Stimulated activated CD4-positive, alpha-beta T cell treated with anti-CD3 and anti-CD28 coated beads, Interleukin-15, amount 100 ng/mL, for 1 hour (primary cell): ENCODE measurements at places on chromosomes 12 and 14.

- no peak for DNase-seq
These were observed 12.2 kb downstream of the UBR7 start for GRCh38 chr14:93219103-93219726.

GRCh38 chr14:62084020-62084419 is 321.8 kb downstream of the SNAPC1 start:
- no peak for DNase-seq

GRCh38 chr14:32375663-32376062 is 46.6 kb downstream of the AKAP6 start:
- no peak for DNase-seq

DNA sequence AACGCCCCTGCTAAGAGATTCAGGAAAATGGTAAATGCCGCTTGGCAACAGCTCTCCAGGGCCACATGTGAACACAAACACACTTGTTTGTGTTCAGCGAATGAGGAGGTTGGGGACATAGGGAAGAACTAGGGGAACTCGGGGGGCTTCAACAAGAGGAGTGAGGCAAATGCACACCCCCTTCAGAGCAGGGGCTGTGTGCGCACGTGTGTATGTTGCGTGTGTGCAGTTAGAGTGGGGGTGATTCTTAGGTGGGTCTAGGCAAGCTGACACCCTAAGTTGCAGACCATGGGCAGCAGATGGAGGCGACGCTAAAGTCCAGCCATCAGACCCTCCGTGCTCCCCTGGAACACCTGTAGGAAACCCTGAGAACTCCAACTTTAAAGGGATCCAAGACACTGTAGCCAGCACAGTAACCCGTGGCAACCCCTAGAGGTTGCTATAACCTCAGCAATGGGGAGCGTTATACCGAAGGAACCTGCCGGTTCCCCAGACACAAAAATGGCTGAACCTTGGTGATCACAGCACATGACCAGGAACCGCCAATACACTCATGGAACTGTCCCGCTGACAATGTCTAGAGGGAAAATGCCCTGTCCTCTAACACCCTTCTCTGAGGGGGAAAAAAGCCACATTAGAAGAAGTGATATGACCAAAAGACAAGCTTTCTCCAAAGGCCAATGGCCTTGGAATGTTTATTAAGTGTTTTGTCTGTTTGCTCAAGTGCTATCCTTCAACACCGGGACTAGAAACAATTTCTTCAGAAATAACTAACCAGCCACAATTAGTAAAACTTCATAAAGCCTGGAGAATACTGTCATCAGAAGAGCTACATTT is 86.5 kb upstream of the CEP83 start:
- no peak for DNase-seq

GRCh38 chr14:56996721-56997399 is 186.6 kb upstream of the OTX2 start:
- no peak for DNase-seq

GRCh38 chr12:115070313-115070712 is 386.3 kb upstream of the TBX3 start:
- DNase-seq = no peak

DNA sequence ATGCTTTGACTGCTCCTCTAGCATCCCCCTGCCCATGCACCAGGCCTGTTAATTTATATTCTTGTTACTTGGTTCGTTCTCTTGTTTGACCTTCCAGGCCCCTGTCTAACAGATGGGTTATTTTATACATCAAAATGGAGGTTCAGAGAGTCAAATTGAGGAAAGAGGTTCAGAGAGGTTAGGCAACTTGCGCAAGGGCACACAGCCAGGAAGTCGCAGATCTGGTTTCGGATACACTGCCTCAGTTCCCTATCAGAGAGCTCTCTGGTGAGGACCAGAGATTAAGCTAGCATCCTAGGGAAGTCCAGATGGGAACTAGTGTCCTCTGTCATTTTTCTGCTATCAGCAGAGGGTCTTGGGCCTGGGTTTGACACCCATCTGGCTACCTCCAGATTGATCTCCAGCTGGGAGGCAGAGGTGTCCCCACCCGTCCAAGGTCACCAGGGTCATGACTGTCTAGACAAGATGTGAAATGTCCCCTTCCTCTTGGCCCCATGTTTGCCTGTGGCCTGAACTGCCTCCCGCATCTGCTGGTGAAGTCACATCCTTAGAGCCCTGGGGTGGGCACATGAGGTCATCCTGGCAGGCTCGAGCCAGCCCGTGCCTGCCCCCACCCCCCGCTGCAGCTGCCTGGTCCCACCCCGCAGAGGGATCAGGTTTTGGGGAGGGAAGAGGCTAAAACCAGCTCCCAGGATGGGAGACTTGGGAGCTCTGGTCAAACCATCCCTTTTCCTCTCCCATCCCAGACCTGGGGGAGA is 84.3 kb upstream of the NCOR2 start:
- no peak for DNase-seq

- no peak for DNase-seq
These were observed 619 bp downstream of the ERC1 start for GRCh38 chr12:991350-992333.

DNA sequence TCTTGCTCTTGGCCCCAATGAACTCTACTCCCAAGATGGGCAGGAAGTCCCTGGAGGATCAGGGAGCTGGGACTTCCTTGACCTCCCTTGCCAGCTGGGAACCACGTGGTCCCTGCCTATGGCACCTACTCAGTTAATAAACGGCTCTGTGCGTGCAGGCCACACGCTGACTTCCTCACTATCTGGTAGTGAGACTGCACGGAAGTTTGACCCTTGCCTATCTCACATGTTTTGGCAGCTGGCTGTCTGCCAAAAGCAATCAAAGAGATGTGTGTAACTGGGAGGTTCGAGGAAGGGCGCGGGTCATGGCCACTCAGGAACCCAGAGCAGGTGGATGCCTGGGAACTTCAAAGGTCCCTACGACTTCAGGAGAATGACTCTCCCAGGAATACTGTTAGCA is 57.9 kb downstream of the RFLNA start:
- no peak for DNase-seq

- no peak for DNase-seq
These were observed 8.5 kb upstream of the DACT1 start for GRCh38 chr14:58629281-58629680.

DNA sequence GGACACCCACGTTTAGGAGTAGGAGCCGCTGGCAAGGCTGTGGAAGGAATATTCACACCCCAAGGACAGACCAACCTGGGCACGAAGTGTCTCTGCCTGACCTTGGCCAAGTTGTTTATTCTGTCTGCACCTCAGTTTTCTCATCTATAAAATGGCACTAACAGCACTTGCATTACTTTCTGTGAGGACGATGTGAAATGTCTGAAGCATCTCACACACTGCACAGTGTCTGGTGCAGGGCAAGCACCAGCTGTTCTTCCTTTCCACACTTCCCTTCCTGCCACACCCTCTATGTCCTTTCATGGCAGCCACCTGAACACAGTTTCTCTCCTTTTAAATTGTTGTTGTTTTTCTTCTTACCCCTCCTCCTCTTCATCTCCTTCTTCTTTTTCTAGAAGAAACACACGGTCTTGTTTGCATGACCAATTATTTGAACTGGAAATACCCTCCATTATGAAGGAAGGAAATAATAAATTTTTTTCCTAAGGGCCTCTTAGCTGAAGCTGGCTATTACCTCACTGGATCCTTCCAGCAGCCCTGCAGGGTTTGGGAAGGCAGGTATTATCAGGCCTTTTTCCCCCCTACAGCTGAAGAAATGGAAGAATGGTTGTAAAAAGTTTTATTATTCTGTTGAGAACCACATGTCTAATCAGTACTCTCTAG is 42.9 kb upstream of the ATP23 start:
- DNase-seq = no peak

DNA sequence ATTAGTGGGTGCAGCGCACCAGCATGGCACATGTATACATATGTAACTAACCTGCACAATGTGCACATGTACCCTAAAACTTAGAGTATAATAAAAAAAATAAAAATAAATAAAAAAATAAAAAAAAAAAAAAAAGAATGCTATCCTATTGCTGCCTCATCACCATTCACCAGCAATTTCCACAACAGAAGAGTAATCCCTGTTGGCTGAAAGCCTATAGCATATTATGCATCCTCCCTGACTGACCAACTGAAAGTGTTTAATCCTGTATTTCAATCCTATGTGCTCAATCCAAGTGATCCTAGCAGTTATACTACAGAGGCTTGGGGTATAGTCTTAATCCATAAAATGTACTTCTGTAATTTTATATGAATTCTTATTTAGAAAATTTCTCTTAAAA is 18.5 kb downstream of the DICER1 start:
- DNase-seq = no peak

DNA sequence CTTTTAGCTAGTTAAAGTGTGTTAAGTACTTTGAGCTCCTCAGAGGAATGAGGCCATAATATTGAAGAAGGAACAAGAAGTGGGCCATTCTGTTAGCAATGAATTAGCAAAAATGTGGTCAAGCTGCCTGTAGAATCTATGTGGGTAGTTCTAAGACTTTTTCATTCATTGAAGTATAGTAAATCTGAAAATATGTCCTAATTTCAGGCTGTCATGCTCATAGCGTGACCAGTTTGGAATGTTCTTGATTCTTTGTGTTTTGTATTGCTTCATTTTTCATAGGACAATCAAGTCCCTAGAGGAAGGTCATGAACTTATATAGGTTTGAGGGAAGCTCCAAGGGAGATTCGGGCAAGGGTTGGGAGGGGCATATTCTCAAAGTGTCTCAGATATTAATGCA is 11.4 kb downstream of the ATP23 start:
- no peak for DNase-seq

GRCh38 chr12:91441993-91442952 is 259.7 kb upstream of the DCN start:
- DNase-seq = no peak

DNA sequence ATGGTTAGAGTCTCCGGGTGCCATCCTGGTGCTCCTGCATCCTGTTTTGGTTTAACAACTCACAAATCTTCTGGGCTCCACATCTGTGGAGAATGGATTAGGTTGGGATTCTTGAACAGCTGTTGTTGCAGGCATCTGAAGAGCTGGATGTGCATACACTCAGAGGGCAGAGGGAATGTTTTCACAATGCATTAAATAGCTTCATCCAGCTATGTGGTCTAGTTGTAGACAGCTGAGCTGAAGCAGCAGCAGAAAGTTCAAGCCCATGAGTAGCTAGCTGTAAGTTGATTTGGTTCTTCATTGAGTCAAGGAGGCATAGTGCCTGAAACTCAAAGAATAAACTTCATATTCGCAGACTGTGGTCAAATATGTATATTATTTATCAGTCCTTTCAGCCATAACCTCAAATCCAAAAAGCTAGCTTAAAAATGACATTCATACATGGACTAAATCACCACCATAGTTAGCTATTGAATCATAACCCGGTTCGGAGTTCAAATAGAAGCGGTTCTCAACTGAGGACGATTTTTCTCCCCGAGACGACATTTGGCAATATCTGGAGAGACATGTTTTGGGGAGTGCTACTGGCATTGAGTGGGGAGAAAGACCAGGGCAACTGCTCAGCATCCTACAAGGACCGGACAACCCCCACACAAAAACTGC is 858 bp upstream of the ANKRD13A start:
- no peak for DNase-seq

GRCh38 chr12:122928404-122929147 is 32.7 kb upstream of the VPS37B start:
- DNase-seq = no peak

DNA sequence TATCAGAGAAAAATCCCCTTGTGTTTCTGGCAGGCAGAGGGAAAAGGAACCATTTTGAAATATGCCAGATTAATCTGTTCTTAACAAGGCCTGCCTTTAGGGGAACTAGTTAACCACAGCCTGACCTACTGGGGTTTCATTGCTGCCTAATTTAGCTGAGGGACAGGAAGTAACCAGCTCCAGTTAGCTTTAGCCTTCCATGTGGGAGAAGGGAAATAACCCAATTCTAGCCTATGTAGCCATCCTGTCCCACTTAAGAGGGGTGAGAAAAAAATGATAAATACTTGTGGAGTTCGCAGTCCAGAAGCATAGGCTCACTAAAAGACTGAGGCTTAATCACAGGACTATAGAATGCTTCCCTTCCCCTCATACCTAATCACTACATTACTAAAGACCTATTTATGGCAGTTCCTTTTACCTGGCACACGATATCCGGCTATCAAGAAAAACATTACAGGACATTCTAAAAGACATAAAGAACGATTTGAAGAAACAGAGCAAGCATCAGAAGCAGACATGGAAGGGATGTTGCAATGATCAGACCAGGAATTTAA is 22.8 kb downstream of the COX8C start:
- no peak for DNase-seq

- DNase-seq = no peak
These were observed 244.1 kb downstream of the AEBP2 start for GRCh38 chr12:19683178-19683927.

GRCh38 chr12:103640831-103641230 is 53.8 kb downstream of the STAB2 start:
- DNase-seq = no peak

DNA sequence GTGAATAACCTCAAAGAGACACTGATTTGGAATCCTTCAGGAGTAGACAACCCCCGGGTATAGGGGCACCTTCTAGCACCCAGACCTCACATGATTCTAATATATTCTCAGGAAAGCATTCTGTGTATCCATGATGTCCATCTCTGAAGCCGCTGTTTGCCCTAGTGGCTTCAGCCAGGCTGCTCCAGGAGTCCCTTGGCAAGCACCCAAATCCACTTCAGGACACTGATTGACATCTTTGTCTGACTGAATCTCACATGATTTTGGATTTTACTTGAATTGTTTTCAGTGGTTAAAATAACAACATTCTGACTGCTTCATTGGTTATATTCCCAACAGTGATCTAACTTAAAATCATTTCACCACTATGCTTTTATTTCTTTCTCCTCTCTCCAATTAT is 390.5 kb upstream of the CLEC14A start:
- no peak for DNase-seq

- DNase-seq = no peak
These were observed 95.9 kb downstream of the SETD3 start for GRCh38 chr14:99384450-99385417.

GRCh38 chr12:25681580-25681979 is 128.5 kb upstream of the LMNTD1 start:
- DNase-seq = no peak
